GM20000 (cell line): ENCODE measurements at places on chromosomes 1 and 21.
A peak's percentile ranks its signal among the peaks of the same experiment; 100 is the strongest.

DNA sequence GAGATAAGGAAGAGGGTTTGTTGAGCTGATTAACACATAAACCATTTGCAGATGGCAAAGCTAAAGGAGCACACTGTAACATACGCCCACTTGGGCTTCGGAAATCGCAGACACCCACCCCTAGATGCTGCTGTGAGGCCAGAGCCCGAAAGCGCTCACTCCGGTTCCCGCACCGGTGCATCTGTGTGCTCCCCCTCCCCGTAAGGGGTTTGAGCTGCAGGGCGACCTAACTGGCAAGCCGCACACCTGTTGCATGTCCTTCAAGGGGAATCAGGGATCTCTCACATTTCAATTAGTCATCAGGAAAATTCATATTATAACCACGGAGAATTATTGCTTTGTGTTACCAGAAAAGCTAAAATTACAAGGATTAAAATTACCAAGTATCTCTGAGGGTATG lies 1.4 kb upstream of the CFH start:
- DNase-seq, result no peak

DNA sequence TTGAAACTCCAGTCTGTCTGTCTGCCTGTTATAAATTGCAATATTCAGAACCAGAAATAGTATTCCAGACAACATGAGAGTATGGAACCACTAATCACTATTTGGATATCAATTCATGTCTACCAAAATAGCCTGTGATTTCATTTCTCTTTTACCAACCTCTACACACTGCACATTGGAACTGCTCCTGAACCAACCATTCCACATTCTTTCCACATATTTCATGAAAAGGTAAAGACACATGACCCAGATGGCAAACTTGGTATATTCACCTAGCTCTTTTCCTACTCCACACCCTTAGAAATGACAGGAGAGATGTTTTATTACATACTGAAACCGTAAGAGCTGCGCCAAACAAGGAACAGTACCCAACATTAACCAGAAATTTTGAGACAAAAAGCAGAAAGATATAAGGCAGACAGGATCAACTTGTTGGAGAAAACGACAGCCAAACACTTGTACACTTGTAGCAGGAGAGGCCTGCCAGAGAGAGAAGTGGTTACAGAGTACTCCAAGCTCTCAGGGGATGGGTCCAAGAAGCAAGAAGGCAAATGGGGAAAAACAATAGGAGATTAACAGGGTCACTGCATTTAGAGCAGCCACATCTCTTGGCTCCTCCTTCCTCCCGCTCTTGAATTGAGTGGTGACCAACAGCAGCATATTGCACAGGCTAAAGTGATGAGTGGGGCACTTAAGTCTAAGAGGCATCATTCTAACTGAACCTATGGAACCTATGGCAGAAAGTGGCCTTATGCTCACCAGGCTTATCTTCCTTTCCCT lies 148.7 kb downstream of the SETD4 start:
- no peak for DNase-seq

GRCh38 chr1:233246965-233247364 lies 48.6 kb downstream of the PCNX2 start:
- DNase-seq, result no peak

GRCh38 chr1:219757890-219758289 lies 145.0 kb upstream of the ZC3H11B start:
- DNase-seq, result no peak

DNA sequence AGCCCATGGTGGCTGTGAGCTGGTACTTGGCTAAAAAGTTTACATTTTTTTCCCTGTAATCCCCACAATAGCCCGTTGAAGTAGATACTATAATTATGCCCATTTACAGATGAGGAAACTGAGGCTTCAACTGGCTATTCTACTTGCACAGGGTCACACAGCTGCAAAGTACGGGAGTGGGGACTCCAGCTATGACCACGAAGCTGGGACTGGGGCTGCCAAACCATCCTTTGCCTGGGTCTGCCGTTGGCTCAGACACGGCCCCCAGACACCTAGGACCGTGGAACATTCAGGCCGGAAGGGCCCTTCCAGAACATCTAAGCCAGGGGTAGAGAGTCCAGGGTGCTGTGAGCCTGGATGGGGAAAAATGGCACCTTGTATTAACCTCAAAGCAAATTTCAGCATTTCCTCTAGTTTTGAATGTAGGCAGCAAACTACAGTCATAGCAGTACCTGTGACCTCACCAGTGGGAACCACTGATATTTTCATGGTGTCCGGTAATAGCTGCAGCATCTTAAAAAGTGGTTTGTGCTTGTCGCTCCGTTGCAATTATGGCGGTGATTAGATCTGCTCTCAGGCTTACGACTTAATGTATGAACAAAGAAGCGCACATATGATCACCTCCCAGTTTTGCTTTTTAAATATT lies 4.3 kb downstream of the TP73 start:
- peak; percentile 88 for DNase-seq

DNA sequence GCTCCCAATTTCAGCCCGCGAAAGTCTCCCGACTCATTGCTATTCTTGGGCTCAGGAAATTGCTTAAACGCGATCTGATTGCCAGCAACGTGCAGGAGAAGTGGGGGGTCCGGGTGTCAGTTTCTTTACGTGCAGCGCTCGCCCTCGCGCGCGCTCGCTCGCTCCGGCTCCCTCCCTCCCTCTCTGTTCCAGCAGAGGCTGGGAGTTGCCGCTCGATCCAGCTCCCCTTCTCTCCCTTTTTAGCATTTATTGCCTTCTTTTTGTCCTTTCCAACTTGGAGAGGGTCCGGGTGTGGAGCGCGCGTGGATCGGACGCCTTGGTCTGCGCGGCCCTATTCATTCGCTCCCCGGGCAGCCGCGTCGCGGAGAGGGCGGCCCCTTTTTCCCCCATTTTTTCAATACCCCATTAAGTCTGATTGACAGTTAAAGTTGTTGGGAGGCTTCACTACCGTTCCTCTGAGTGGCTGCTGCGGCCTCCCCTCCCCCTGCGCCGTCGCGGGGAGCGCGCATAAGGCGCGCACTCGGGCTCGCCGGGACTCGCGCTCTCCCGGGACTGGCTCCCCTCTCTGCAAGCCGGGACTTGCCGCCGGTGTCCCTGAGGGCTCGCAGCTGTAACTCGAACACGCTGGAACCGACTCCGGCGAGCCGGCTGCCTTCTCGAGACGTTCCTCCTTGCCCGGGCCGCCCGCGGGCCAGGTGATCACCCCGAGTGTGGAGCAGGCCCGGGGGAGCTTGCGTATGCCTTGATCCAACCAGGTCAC lies at the start of gene DHRS3:
Gene DHRS3, minus strand, starts transcription at position 310 of the 760 bp plus-strand sequence. CDS start 862 bp downstream, outside the sequence.
- DNase-seq, result peak; percentile 66

GRCh38 chr1:119713749-119714456 lies 2.2 kb downstream of the PHGDH start:
- DNase-seq, result no peak
